ENCODE measurements at places on chromosomes 1 and 21.

- DNase-seq: no peak
Measured at GRCh38 chr1:1561801-1562470, 12.7 kb downstream of the SSU72 start.

DNA sequence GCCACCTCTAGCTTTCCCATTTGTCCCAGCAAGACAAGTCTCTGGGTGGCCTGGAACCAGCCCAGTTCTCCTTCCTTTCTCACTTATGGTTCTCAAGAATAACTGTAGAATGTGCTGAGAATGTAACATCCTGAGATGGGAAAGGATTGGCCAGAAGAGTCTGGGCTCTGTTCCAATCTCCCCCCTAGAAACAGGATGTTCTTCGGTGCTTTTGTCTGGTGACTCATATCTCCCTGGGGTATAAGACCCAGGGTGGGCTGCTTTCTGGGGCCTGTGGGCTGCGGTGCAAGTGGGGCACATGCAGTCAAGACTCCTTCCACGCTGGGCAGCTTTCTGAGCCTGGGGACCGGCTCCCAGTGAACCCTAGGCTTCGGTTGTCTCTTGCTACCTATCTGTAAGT lies 251.2 kb upstream of the POU3F1 start:
- DNase-seq: no peak

- no peak for DNase-seq
Measured at GRCh38 chr1:24343412-24344089, 24.4 kb downstream of the GRHL3 start.

- no peak for DNase-seq
Measured at GRCh38 chr1:7852804-7853683, at the start of gene UTS2. UTS2 (minus strand) TSS chr1:7853065; CDS start chr1:7853003, 62 bp downstream.

Data from NCI-H1436 (cell line).